Kidney glomerular epithelial cell (primary cell): ENCODE measurements at places on chromosomes 13 and 19.
A peak's percentile ranks its signal among the peaks of the same experiment; 100 is the strongest.

DNA sequence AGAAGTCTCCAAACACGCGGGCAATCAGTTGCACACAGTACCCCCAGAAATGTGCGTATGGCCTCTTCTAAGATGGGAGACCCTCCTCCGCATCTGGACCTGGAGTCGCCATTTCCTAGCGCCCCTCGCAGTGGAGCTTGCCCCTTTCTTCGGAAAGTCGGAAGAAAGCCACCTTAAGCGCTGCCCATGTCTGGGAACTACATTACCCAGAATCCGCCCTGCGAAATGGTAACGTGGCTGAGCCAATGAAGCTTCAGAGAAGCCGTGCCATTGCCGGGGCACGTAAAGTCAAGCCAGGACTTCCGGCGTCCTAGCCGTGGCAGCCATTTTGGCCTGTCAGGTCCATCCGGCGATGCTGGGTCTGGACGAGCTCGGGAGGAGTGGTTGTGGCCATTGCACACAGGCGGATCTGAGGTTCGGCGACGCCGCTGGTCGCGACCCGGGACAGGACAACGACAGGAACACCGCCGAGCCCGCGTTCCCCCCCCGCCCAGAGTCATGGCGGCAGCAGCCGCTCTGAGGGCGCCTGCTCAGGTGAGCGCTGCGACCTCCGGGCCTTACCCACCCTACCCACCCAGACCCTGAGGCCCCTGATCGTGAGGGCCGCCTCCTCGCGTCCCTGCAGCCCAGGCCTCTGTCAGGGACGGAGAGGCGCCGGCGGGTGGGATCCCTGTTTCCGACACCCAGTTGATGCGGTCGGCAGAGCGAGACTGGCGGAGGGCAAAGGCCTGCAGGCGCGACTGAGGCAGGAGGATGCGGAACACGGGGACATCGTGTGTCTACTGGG lies at the start of gene ZNF586:
TSS of gene ZNF586 (plus strand) at position 332 of the 787 bp plus-strand sequence. CDS start at position 499, 167 bp downstream.
- peak; percentile 87 for DNase-seq

DNA sequence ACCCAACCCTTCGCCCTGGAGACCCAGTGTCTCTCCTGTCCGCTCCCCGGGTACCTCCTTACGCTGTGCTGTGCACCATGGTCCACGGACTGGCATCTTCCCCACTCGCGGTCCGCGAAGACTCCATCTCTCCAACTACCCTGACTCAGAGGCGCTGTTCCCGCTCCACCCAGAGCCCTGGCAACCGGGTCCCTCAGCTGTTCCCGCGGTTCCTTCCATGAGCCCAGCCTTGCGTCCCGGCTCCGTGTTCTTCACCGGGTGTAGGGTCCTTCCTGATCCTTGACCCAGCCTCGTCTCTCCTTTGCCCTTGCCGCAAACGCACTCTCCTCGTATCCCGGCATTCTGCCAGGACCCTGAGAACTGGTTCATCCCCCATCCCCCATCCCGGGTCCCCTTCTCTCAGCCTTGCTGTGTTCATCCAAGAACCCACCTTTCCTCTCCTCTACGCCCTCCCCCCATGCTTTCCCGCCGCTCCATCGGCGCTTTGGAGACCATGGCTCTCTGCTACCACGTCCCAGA lies 664 bp downstream of the ICAM5 start:
- no peak for DNase-seq

DNA sequence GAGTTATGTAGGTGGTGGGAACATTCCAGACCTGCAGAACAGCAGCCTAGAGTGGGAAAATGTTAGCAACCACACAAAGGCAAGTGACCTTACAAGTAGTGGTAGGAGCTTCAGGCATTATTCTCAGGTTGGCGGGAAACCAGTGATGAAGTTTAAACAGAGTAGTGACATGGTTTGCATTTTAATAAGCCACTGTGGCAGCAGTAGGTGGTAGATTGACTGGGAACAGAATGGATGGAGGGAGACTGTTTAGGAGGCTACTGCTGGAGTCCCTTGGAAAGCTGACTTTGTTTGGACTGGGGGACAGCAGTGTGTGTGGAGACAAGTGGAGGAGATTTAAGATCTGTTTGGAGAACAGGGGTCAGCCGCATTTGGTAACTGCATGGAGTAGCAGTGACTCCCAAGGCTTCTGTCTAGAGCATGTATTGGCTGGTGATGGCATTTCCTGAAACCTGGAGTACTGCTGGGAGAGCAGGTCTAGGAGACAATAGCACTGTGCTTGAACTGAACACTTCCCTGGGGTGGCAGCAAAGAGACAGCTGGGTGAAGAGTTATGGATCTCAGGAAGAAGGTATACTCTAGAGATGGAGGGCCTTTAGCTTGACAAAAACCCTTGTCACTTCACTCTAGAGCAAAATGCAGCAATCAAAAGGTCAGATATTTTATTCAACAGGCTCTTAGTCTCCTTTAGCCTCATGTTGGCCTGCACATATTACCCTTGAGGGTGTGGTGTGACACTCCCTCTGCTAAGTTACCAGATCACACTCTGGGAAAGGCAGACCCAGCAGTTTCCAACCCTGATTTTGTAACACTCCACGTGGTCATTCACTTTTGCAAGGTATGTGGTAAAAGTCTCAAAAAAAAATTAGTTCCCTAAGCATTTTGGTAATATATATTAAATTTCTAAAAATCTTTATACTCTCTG lies 70.3 kb downstream of the DHRS12 start:
- DNase-seq = peak; percentile 9

- DNase-seq = peak; percentile 12
Measured at GRCh38 chr13:59205501-59205900, 958.2 kb downstream of the DIAPH3 start.

- no peak for DNase-seq
Measured at GRCh38 chr19:34816708-34817107, 43.7 kb upstream of the ZNF599 start.
